ENCODE measurements at places on chromosomes 2 and 18.

GRCh38 chr2:106858810-106859209 lies 27.2 kb downstream of the ST6GAL2 start:
- no peak for DNase-seq

GRCh38 chr2:25964891-25965290 lies 17.4 kb downstream of the KIF3C start:
- DNase-seq = no peak

GRCh38 chr2:75605770-75606529 lies 40.6 kb upstream of the MRPL19 start:
- DNase-seq = no peak

GRCh38 chr2:68426848-68427579 lies 40.1 kb downstream of the FBXO48 start:
- DNase-seq = no peak

DNA sequence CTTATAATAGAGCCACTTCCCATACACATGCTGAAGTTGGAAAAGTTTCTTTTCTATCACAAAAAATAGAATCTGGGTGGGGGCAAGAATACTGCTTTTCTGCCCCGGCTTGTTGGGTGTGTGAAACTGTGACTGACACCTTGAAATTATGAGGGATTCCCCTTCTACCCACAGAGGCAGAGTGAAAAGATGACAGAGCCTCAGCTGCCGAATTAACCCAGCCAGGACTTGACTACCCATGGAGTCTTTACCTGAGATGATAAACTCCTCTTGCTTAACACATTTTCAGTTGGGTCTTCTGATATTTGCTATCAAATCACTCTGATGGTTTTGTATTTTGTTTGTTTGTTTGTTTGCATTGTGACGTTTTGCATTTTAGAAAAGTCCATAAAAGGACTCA lies 66.0 kb upstream of the PMAIP1 start:
- DNase-seq = no peak

DNA sequence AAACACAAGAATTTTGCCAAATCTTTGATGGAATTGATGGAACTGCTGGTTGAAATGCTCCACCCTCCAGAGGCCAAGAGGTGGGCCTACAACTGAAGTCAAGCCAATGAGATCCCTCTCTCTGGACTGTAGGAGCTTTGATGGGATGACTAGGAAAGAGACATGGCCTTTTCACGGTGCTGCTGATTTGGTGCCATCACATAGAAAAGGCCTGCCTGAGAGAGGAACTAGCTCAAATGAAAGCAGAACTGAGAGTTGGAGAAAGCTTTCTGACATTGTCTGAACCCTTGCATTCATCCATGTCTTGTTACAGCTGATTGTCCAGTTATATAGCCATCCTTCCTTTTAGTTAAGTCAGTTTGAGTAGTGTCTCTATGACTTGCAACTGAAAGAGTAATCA lies 283.8 kb upstream of the LYPD1 start:
- DNase-seq = no peak

DNA sequence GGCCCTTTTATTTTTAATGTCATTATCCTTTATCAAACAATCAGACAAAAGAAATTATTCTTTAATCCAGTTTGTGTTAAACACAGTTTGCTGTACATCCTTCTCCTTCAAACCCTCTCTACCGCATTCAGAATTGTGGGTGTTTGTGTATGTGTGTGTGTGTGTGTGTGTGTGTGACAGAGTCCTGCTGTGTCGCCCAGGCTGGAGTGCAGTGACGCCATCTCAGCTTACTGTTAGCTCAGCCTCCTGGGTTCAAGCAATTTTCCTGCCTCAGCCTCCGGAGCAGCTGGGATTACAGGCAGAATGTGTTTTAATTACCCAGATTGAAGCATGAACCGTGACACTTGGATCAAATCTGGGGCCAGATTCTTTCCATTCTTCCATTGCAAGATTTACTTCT lies 723.7 kb downstream of the DCDC2C start:
- no peak for DNase-seq

DNA sequence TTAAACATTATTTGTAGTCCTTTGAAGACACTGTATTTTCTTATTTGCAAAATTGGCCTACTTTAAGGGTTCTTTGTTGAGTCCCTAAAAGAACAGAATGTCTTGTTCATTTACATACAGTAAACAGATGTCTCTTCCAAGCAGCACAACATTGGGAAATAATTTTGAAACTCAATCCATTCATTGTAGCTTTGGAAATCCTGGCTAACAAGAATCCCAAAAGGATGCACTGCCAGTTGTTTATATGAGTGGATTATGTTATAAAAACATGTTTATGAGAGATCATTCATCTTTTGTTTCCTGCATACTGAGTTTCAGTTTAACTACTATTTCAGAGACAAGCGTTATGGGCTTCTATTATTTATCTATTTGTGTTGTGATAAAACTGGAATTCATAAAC lies 499.3 kb downstream of the PID1 start:
- DNase-seq = no peak

- DNase-seq = peak; percentile 19
Measured at GRCh38 chr18:48891721-48892120, 59.0 kb downstream of the SMAD7 start.

GRCh38 chr18:45386041-45386655 lies 229.1 kb upstream of the SLC14A2 start:
- DNase-seq = no peak

- DNase-seq = no peak
Measured at GRCh38 chr2:237056287-237056875, 29.3 kb upstream of the COPS8 start.

DNA sequence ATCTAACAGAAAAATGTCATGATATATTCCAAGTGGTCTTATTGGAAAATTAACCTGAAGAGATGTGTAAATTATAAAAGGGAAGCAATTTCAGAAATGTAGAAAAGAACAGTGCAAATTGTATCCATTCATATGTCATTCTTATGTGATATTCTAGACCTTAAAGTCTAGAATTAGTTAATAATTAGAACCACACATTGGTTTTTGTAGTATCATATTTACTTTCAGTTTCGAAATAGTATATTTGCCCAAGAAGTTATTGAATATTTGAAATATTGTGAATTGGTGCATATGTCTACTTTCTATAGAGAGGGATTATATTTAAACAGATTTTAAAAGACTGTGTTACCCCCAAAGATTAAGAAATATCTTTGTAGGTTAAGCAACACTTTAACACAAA lies 1348.6 kb upstream of the ACVR2A start:
- no peak for DNase-seq

GRCh38 chr2:230144355-230144754 lies 75.4 kb downstream of the SP110 start:
- no peak for DNase-seq
